Stimulated activated CD8-positive, alpha-beta memory T cell treated with anti-CD3 and anti-CD28 coated beads, Interleukin-15, amount 100 ng/mL, for 48 hours (primary cell): ENCODE measurements at places on chromosomes 12 and 14.

DNA sequence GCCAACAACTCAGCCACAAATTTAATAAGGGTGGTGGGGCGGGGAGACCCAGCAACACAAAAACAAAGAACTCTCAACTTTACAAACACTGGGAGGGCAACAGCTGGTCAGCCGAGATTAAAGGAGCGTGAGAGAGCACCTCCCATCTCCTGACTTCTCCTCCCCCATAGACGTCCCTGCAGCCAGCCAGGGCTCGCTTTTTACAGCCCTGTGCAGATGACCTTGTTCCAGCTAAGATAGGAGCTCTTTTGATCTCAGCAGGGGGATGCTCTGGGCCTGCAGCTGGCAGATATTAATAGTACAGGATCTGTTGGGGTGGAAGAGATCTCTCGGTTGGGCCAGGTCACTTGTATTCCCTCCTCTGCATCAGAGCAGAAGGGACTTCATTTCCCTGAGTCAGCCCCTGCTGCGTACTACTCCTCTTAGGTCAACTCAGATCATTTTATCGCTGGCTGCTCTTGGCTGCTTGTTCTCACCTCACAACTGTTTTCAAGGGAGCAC is 475.8 kb downstream of the RAD51B start:
- no peak for DNase-seq

GRCh38 chr12:42957561-42958290 is 368.2 kb upstream of the PRICKLE1 start:
- DNase-seq: no peak

- DNase-seq: no peak
Measured at GRCh38 chr14:35506927-35507326, 27.0 kb upstream of the INSM2 start.

DNA sequence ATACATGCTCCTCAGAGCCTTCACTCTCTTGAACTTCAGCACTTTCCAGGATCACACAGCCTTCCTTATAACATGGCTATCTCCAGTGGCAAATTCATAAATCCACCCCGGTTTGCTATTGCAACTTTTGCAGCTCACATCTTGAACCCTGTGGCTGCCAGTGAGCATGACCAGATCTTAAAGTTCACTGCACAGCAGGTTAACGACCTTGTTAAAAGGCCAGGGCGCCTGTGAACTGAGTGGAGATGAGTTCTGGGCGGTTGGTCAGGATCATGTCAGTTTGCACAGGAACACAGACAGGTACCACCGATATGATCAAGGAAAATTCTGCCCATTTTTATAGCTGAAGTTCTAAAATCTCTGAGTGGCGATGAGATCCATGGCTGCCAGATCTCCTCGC is 24.7 kb upstream of the LTA4H start:
- no peak for DNase-seq

GRCh38 chr12:23006413-23006812 is 381.4 kb downstream of the ETNK1 start:
- no peak for DNase-seq

DNA sequence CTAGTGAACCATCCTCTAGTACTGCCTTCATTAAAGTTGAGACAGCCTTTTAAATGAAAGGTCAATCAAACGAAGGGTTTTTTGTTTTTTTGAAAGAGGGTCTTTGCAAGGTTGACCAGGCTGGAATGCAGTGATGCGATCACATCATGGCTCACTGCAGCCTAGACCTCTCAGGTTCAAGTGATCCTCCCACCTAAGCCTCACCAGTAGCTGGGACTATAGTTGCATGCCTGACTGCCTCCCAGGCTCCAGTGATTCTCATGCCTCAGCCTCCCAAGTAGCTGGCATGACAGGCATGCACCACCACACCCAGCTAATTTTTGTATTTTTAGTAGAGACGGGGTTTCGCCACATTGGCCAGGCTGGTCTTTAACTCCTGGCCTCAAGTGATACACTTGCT is 114.6 kb upstream of the SINHCAF start:
- DNase-seq: no peak

GRCh38 chr14:51622376-51622775 is 29.3 kb upstream of the FRMD6 start:
- no peak for DNase-seq

- no peak for DNase-seq
Measured at GRCh38 chr14:56046546-56046945, 71.7 kb upstream of the PELI2 start.

DNA sequence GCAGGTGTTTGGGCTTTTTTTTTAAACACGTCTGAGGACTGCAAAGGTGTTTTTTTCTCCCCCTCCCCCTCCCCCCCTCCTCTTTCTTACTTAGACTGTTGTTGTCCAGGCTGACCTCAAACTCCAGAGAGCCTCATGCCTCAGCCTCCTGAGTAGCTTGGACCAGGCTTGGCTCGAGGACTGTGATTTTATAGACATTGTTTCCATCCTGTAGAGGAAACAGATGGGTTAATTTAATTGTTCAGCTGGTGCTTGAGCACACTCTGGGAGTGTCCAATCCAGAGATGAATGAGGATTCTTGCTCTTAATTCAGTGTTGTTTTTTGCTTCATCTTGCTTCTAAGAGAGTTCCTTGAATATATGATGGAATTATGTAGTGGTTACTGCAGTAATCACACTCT is 42.1 kb downstream of the RASSF3 start:
- DNase-seq: no peak
